BJ (cell line): ENCODE measurements at places on chromosomes 7 and 10.
A peak's percentile ranks its signal among the peaks of the same experiment; 100 is the strongest.

DNA sequence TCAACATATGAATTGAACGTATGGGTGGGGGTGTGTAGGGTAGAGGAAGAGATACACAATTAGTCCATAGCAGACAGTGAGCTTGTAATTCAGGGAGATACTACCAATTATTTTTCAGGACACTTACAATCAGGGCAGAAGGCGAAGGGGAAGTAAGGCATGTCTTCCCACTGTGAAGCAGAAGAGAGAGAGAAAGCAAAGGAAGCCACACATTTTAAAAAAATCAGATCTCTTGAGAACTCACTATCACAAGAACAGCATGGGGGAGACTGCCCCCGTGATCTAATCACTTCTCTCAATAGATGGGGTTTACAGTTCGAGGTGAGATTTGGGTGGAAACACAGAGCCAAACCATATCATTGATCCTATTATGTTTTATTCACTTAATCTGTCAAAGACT lies 116.4 kb upstream of the RPA3 start:
- no peak for DNase-seq

DNA sequence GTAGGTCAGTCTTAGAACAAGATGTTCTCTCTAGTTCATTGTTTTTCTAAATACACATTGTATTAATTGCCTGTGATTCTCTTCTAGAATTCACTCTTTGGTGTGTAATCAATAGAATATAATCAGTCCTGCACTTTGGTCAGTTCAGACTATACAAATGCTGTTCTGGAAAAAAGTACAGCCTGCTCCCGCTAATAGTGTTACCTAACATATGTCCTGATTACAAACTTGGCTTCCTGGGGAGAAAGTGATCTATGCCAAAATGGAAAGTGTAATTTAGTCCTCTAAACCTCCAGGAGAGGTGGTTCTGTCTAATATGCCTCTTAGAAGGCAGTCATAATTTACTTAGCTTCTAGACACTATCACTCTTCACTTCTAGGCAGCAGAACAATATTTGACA lies 215.5 kb downstream of the SEMA3D start:
- DNase-seq, result no peak

GRCh38 chr10:1128115-1128514 lies 71.9 kb downstream of the WDR37 start:
- DNase-seq, result no peak

DNA sequence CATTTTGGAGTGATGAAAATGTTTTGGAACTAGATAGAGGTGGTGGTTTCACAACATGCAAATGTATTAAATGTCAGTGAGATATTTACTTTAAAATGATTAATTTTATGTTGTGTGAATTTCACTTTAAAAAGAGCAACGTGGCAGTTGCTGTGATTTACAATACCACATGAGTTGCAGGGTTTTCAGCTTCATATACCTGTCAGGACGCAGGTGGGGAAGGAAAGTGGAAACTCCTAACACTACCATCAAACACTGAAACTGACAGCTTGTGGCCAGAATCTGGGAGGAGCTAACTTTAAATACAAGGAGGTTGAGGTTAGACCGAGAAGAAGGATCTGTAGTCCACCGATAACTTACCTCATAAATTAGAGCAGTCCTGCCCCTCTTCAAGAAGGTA lies 168.9 kb upstream of the TMEM72 start:
- no peak for DNase-seq

DNA sequence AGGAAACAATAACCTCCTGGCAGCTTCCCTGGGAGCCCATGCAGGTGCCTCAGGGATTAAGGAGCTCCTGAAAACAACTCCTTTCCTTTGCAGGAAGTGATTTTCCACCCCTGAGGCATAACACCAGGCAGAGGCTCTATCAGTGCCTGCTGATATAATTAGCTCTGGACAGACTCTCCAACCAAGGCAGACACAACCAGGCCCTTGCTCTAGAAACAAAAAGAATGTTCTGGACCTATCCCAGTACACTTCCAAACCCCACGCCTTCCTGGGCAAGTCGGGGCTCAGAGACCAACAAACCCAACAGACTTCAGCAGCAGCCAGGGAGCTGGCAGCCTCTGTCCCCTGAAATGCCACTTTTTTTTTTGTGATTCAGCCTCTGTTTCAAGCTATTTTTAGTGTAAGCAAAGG lies 247.1 kb downstream of the KCNMA1 start:
- DNase-seq, result no peak

DNA sequence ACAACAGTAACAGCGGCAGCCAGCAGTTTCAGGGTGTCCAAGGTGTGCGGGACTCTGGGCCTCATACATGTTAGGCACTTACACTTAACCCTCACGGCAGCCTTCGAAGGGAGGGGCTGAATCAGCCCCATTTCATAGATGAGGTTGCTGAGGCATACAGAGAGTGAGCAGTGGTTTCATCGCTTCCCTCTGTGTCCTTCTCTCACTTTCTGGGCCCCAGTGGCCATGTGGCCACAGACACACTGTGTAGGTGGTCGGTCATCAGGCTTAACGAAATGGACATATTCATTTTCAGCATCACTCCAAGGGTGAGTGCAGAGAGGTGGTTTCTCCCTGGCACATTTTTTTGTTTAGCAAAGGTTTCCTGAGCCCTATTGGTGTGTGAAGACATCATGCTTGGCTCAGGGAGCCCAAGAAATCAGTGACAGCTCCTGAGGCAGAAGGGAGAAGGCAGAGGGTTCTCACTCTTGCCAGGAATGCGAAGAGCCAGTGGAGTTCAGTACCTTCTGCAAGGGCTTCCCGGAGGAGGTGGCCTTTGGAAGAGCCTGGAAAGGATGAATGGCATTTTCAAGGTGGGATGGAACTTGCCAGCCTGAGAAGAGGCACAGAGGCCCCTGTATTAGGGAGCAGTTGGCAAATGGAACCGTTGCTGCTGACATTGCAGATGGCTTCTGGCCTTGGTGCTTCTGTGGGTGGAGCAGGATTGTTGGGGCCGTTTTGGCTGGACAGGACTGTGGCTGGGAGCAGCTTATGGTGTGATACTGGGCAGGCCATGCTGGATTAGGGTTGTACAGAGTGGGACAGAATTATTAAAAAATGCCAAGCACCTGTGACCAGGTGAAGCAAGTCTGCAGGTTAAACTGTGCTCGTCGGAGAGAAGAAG lies 61.7 kb upstream of the PPIF start:
- DNase-seq, result no peak

DNA sequence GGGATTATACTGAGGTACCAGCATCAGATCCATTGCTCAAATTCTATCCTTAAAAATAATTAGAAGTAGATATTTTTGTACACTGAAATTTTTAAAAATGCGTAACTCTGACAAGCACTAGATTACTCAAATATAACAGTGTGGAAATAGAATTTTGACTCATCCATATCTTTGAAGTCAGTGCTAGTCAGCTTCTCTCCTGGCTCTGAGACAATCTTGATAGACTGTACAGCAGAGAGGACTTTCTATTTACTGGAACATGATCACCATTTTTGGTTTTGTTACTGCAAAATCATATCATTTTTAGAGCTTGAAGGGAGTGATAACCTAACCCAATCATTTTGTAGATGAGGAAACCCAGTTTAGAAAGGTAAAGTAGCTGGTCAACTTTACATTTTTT lies 195.0 kb downstream of the MTERF1 start:
- DNase-seq, result no peak

DNA sequence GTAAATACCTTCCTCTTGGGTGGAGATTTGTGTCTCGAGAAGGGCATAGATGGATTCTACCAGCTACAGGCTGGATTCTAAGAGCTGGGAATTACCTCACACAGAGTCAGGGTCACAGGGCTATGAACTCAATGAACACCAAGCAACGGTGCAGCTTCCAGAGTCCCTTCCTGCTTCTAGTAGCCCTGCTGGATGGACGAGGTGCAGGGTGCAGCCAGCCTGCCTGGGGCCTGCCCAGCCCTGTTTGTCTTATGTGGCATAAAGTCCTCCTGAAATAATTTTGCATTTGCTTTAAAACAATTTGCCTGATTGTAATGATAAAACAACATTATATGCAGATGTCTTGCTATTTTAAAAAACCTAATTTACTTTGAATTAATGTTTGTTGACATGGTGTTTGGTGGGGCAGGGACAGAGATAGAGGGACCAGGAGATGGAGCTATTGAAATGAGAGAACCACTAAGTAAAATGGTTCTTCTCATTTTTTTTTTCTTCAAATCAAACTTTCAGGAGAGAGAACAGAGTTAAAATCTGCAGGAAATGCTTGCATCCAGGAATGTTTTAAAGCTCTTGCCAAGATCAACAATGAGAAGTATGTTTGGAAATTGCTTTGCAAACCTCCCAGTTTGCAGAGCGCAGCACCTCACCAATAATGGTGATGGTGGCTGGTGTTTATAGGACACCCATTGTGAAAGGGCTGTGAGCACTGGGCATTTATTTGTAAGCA lies 305.4 kb upstream of the PODXL start:
- peak; percentile 13 for DNase-seq

GRCh38 chr10:132410056-132410778 lies 13.2 kb downstream of the PWWP2B start:
- DNase-seq, result no peak
